ENCODE measurements at places on chromosomes 1 and 21.

- no peak for DNase-seq
Observed at GRCh38 chr1:214540324-214540723, 11.1 kb downstream of the PTPN14 start.

DNA sequence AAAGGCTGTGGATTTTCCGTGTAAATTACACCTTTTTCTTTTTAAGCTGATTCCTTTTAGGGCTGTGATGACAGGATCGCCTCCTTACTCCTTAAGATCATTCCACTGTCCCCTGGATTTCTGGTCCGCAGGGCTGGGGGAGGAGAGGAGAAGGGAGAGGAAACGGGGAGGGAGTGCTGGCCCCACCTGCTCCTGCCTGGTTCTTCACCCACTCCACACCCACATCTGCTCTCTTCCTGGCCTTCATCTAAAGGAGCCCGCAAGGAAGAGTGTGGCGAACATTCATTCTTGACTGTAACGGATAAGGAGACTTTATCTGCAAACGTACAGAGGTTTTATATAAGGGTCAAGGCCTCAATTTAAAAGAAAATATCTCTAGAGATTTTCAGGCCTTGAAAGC, 242.0 kb downstream of the RHOU start:
- DNase-seq = no peak

GRCh38 chr1:116988248-116988647, 13.3 kb upstream of the CD101 start:
- no peak for DNase-seq

DNA sequence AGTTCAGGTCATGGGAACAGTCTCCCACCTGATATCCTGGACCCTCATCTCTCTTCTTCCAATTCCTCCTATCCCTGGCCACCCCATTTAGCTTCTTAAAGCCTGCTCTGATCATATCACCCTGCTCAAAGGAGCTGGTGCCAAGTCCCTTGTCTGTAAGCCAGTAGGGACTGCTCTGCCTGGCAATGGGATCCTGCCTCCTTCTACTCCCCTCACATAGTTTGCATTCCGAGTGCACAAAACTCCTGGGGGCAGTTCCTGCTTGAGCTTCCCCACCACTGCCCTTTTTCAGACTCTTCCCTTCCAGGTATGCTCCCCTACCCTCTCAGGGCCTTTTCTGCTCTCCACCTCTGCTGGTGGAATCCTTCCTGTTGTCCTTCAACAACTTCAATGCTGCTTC, 48.1 kb downstream of the NGF start:
- no peak for DNase-seq

- DNase-seq = no peak
Observed at GRCh38 chr1:187513190-187513589, 684.4 kb downstream of the PLA2G4A start.

- DNase-seq = no peak
Observed at GRCh38 chr1:9320520-9321479, 28.1 kb downstream of the SPSB1 start.

- DNase-seq = no peak
Observed at GRCh38 chr1:111236806-111237205, 9.3 kb downstream of the CHI3L2 start.

DNA sequence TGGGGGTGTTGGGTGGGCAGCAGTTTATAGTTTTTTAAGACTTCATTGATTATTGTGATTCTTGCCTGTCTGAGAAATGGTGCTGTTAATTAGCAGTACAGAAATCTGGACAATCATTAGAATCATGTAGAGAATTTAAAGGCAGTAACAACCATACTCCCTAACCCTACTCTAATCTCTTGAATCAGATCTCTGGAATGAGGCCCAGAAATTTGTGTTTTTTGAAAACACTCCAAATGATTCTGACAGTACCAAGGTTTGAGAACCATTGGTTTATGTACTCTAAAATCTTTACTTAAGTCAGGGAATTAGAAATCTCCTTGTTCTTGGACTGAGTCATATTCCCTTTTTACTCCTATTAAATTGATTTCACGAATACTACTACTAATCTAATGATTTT, 24.0 kb downstream of the FNBP1L start:
- DNase-seq = no peak

- DNase-seq = peak; percentile 76
Observed at GRCh38 chr1:209769171-209769904, 13.5 kb downstream of the TRAF3IP3 start.

- DNase-seq = no peak
Observed at GRCh38 chr1:29517251-29518086, 281.1 kb downstream of the PTPRU start.

DNA sequence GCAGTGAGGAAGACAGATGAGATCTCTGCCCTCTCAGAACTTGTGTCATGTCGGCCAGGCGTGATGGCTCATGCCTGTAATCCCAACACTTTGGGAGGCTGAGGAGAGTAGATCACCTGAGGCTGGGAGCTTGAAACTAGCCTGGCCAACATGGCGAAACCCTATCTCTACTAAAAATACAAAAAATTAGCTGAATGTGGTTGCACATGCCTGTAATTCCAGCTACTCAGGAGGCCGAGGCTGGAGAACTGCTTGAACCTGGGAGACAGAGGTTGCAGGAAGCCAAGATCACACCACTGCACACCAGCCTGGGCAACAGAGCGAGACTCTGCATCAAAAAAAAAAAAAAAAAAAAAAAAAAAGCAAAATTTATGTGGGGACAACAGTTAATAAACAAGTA, 40.9 kb upstream of the RALGPS2 start:
- DNase-seq = no peak

DNA sequence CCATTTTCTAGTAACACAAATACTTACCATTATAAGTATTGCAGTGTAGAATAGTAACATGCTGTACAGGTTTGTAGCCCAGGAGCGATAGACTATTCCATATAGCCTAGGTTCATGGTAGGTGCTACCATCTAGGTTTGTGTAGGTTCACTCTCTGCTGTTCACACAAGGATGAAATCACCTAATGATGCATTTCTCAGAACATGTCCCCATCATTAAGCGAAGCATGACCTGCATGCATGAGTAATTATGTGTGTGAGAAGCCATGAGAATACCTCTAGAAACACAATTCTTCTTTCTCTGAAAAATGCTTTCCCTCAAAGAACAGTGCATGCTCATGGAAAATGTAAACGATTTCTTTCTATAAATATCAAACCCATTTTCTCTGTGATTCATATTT, 69.3 kb downstream of the NR5A2 start:
- DNase-seq = no peak

GRCh38 chr1:110495926-110496600, 22.9 kb downstream of the KCNA10 start:
- DNase-seq = peak; percentile 1
